ENCODE measurements at places on chromosomes 1 and 21.
A peak's percentile ranks its signal among the peaks of the same experiment; 100 is the strongest.

- DNase-seq = no peak
These were observed 994.6 kb upstream of the PRMT6 start for GRCh38 chr1:106061586-106062495.

DNA sequence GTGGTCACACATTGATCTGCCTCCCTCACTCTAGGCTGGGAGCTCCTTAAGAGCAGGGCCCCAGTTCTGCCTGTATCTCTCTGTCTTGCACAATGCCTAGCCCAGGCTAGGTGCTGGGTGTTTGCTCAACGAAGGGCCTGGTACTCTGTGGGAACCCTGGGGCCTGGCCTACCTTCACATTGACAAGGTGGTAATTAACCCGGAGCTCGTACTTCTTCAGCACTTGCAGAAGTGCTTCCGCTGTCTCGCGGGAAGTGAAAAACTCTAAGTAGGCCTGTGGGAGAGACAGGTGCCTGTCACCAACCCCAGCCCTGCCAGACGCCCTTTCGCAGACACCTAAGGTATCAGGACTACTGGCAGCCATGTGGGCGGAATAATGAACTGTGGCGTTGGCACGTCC, 13.7 kb downstream of the MTHFR start:
- DNase-seq = no peak

DNA sequence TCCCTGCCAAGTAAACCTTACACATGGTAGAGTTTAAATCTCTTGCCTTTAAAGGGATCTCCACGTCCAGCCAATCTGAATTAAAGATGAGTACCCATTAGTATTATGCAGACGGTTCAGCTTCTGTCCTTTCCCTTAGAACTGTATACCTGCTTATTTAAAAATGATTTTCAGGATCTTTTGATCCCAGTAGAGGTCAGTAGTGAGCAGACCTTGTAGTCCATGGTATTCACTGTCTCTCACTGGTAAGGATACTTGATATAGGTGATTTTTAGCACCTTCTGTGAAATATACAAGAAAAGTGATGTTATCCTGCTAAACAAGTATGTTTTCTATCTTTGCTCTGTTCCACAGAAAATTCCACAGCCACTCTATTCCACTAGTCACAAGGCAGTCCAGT, 1211.6 kb upstream of the ADGRL4 start:
- DNase-seq = peak; percentile 11

DNA sequence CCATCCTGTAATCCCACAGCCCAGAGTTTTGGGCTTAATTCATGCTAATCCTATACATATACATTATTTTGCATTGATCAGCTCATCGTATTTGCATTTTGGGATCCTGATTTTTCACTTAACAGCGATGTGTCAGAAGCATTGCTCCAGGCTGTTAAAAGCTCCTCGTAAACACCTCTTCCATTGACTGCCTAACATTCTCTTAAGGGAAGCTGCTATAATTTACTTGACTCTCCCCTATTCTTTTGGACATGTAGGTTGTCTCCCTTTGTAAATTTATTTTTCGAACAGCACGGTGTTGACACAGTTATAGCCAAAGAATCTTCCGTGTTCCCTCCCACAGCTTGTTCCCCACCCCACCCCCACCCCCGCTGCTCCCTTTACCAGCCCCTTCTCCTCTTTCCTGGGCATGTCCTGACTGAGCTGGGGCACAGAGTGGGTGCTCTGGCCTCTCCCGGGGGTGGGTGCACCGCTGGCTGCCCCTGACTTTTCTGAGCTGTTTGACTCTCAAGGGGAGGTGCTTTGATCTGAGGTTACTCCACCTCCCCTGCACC, 22.8 kb downstream of the LDLRAP1 start:
- DNase-seq = no peak

GRCh38 chr1:4273747-4274146, 373.7 kb upstream of the C1orf174 start:
- no peak for DNase-seq

GRCh38 chr1:233440951-233441401, 113.5 kb downstream of the MAP3K21 start:
- DNase-seq = no peak

DNA sequence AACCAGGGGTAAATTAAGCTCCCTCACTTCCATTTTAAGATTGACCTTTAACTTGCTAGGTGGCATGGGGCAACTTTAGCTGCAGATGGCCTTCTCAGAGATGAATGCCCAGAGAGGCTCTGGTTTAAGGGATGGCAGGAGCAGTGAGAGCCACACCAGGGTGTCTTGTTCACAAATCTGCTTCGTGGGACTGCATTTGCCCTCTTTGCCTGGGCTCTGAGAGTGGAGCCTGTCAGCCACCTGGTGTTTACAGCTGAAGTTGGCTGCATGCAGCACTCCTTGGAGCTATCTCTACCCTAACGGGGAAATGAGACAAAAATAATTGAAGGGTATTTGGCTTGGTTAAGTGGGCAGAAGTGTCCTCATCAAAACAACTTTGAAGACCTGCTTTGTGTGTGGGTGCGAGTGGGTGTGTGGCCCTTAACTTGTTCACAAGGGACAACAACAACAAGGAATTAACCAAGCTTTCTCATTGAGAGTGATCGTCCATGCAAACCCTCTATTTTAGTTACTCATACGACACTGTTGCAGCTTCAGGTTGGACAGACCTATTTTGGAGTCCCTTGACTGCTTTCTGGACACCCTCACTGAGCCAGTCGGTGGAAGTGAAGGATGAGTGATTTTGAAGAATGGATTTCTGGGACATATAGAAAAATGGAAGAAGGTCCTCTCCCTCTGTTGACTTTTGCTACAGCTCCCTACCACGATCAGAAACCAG, 29.8 kb downstream of the PGM1 start:
- no peak for DNase-seq

DNA sequence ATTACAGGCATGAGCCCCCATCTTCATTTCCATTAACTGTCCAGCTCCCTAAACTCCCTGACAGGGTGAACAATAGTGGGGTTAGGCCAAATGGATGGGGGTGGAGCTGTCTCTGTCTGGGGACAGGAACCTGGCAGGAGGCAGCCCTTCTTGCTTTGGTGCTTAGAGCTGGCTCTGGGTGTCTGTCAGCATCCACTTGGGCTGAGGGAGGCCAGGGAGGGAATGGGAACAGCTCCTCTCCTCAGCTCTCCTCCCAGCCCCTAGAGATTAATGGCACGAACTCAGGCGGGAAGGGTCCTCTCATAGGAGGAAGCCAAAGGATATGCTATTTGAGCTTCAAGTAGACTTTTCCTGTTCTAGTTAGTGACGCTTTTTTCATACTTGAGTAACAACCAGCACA, 11.1 kb upstream of the ETV3L start:
- DNase-seq = no peak

GRCh38 chr1:167899253-167899681, 14.7 kb downstream of the ADCY10 start:
- DNase-seq = no peak

- no peak for DNase-seq
These were observed at the start of gene NIBAN1 for GRCh38 chr1:184974056-184974836. TSS of gene NIBAN1 (minus strand) at chr1:184974508. CDS start at chr1:184974356, 152 bp downstream.

GRCh38 chr1:117760485-117760884, 154.6 kb downstream of the TENT5C start:
- DNase-seq = no peak

DNA sequence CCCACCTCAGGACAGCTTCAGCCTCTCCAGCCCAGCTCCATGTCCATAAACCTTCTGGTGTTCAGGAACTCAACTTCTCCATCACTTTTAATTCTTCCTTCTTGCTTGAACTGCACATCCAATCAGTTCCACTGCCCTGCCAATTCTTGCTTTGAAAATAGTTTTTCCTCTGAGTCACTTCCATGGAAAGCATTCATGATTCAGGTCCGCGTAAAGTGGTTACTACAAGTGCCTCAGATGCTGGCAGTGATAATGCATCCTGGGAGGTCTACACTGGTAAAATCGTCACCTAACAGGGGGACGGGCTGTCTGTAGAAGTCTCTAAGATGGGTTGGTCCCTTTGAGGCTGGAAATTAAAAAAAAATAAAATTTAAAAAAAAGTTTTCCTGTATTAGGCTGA, 25.9 kb upstream of the RCAN1 start:
- DNase-seq = peak; percentile 20

- DNase-seq = no peak
These were observed 9.8 kb downstream of the THAP3 start for GRCh38 chr1:6634371-6635052.

GRCh38 chr1:30787856-30788495, 30.4 kb upstream of the LAPTM5 start:
- DNase-seq = no peak

DNA sequence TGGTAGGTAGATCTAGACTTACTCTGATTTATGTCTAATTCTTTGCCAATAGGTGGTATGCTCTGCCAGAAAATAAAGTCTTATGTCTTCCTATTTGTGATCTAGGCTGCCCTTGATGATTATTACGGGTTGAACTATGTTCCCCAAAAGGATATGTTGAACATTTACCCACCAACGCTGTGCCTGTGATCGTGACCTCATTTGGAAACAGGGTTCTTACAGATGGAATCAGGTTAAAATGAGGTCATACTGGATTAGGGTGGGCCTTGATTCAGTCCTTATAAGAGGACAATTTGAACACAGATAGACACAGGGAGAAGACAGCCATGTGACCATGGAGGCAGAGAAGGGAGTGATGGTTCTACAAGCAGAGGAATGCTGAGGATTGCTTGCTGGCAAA, 95.1 kb upstream of the BCAR3 start:
- DNase-seq = no peak

- no peak for DNase-seq
These were observed 26.7 kb upstream of the MTMR11 start for GRCh38 chr1:149963358-149963757.

GRCh38 chr21:29005696-29006095, 13.0 kb upstream of the LTN1 start:
- DNase-seq = no peak

- no peak for DNase-seq
These were observed 56.1 kb downstream of the HIVEP3 start for GRCh38 chr1:41862384-41863221.

DNA sequence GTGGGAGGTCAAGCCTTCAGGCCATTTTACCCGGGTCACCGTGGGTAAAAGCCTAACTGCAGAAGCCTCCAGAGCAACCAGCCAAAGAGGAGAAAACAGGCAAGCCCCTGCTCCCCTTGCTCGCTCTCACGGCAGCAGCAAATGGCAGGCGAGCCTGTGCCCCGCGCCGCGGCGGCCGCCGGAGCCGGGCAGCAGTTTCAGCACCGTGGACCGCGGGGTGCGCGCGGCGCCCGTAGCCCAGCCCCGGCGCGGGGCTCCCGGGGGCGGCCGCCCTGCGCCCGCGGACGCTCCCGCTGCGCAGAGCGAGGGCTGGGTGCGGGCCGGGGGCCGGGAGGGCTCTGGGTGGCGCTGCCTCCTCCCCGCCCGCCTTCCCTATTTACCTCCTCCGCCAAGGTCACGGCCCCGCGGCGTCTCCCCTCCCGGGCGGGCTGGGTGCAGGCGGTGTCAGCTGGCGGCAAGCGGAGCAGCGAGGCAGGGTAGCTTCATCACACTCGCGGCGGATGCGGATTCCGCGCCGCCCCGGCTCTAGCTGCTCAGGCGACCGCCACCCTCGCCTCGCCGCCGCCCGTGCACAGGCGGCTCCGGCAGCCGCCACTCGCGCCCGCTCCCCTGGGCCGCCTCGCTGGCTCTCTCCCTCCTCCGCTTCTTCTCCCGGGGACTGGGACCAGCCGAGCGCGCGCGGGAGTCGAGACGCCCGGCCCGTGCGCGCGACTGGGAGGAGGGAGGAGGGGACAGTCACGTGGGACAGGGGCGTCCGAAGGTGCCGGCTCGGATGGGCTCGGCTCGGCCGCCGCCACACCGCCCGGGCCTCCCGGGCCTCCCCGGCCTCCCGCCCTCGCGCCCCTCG, at the start of gene RGS7:
Gene RGS7 (minus strand): TSS at position 687 of the 847 bp plus-strand sequence.
- peak; percentile 10 for DNase-seq

GRCh38 chr1:231396643-231397042, 25.4 kb downstream of the EGLN1 start:
- DNase-seq = no peak

DNA sequence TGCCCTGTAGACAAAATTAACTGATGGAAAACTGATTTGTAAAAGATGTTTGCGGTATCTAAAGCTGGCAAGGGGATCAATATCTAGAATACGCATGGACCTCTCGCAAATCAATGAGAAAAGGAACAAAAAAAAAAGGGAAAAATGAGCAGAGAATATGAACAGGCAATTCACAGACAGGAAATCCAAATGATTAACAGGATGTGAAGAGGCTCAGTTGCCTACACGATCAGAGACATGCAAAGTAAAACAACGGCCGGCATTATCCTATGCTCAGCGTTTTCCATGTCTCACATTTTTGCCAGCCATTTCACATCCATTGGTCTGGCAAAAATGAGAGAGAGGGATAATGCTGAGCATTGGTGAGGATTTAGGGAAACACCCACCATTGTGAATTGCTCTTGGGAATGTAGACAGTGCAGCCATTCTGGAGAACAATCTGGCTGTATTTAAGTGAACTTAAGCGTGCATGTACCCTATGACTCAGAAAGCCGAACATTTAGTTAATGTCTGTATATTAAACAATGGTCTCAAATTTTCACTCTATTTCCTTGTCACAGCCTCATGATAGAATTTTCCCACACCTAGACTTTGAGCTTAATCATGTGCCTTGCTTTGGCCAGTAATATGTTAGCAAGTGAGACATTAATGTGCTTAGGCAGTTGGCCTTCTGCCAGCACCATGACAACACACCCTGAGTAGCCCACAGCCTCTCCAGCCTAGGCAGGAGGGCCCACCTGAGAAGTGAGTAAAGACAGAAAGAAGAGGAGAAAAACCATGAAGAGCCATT, 61.0 kb upstream of the NBPF3 start:
- DNase-seq = no peak

DNA sequence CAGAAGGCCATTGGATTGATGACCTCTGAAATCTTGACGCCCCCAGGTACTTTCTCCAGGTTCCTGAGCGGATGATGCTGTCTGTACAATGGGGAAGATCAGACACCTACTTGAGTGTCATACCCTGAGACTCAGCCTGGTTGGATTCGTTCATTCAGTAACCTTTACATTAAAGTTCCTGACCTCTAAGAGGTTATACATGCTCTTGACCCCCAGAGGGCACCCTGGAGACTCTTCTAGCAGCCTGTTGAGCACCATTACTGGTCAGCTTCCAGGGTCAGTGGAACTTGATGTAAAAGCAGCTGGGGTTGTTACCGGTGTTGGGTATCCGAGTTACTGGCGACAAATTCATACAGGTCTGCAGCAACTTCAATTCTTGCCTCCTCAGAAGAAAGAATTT, 114.3 kb upstream of the ZNF678 start:
- no peak for DNase-seq

- DNase-seq = no peak
These were observed 16.4 kb downstream of the ALDH4A1 start for GRCh38 chr1:18886003-18886335.

DNA sequence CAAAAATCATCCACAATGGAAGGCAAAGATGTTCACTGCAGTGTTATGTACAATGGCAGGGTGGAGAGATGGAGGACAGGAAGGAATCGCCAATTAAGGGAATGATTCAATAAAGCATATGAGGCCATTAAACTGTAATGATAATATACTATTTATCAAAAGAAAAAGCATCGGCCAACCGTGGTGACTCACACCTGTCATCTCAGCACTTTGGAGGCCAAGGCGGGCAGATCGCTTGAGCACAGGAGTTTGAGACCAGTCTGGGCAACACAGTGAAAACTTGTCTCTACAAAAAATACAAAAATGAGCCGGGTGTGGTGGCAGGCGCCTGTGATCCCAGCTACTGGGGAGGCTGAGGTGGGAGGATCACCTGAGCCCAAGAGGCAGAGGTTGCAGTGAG, 89.1 kb downstream of the SSBP3 start:
- no peak for DNase-seq

GRCh38 chr1:161020509-161021164, at the start of gene F11R:
TSS of gene F11R (minus strand) at chr1:161021152. CDS start at chr1:161021073, 79 bp downstream.
- no peak for DNase-seq

GRCh38 chr1:212853658-212854057, 4.4 kb upstream of the FLVCR1 start:
- no peak for DNase-seq

GRCh38 chr21:40215941-40216340, 348.7 kb downstream of the PCP4 start:
- DNase-seq = no peak

All from AG04450 (cell line).